Chondrocyte (in vitro differentiated cells): ENCODE measurements at places on chromosomes 13 and 19. TPM values are rescaled to one million over a fixed set of nuclear protein-coding genes. Genes with fewer than 3 reads are reported as not detected.

DNA sequence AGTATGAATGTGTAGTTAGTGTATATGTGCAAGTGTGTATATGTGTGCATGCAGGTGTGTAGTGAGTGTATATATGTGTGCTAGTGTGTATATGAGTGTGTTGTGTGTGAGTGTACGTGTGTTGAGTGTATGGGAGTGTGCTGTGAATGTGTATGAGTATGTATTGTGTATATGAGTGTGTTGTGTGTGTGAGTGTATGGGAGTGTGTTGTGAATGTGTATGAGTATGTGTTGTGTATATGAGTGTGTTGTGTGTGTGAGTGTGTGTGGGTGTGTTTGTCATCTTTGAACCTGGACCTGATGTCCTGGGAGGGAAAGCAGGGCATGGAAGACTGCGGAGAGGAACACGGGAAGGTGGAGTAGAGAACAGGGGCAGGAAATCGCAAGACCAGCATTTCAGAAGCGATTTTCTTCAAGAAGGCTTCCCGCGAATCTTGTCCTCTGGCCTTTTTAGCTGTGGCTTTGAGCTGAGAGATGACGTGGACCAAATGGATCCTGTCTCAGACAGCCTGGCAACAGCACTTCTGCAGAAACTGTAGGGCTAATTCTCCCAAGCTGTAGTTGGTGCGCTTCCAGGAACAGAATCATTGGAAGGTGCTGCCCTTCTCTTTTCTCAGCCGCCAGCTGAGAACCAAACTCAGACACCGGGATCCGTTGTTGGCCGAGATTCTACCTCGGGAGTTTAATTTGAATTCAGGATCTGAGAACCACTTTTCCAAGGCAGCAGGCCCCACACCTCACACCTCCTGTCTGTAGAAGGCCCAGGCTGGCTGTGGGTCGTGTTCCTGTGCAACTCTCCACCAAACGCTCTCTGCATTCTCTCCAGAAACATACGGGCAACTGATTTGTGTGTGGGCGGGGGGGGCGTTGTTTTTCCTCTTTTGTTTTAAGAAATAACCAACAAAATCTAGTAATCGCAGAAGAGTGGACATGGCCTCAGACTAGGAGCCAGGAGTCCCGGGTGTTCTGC is 94.7 kb upstream of the RAP2A start:
- no peak for DNase-seq
- no peak overlapping the region for H3K27ac ChIP-seq
- no peaks in the 10 kb centered on the region for H3K27me3 ChIP-seq

DNA sequence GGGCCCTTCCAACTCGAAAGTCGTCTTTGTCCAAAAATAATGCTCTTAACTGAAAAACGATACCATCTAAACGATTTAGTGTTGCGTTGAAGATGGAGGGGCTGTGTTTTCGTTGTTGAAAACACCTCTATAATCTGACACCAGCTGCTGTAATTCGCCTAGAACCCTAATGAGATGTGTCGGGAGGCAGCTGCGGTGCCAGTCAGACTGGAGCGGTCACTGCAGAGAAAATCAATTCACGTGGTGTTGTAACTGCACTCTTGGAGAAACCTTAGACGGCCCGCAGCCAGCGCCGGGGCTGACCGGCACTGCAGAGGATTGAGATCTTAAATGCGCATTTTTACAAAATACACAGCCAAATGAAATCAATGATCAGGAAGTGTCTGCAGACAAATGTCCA is 339.1 kb downstream of the ZNF536 start:
- H3K36me3 ChIP-seq = no peaks in the 10 kb centered on the region
- H3K27ac ChIP-seq = no peak overlapping the region
- peaks cover 33% of the 10 kb centered on the region for H3K27me3 ChIP-seq
- DNase-seq = no peak

- no peak overlapping the region for H3K4me3 ChIP-seq
- no peaks in the 10 kb centered on the region for H3K4me1 ChIP-seq
- no peaks in the 10 kb centered on the region for H3K36me3 ChIP-seq
- H3K27me3 ChIP-seq = no peaks in the 10 kb centered on the region
Measured at GRCh38 chr13:59312776-59313175, 851.0 kb downstream of the DIAPH3 start.

The SIGLEC10 gene
- not detected in 3 replicates for total RNA-seq

The MCOLN1 gene
- 25.9 to 27.9 TPM (median 27.8 TPM) in 3 replicates for total RNA-seq

The TMED1 gene
- total RNA-seq = 29.1 to 33.7 TPM (median 31.5 TPM) in 3 replicates

The CDX2 gene
- total RNA-seq = not detected in 3 replicates

The KLK3 gene
- total RNA-seq = not detected in 3 replicates
